Activated CD8-positive, alpha-beta memory T cell treated with anti-CD3 and anti-CD28 coated beads, Interleukin-2, amount 50 U/mL, for 4 hours (primary cell): ENCODE measurements at places on chromosomes 11 and 22.

DNA sequence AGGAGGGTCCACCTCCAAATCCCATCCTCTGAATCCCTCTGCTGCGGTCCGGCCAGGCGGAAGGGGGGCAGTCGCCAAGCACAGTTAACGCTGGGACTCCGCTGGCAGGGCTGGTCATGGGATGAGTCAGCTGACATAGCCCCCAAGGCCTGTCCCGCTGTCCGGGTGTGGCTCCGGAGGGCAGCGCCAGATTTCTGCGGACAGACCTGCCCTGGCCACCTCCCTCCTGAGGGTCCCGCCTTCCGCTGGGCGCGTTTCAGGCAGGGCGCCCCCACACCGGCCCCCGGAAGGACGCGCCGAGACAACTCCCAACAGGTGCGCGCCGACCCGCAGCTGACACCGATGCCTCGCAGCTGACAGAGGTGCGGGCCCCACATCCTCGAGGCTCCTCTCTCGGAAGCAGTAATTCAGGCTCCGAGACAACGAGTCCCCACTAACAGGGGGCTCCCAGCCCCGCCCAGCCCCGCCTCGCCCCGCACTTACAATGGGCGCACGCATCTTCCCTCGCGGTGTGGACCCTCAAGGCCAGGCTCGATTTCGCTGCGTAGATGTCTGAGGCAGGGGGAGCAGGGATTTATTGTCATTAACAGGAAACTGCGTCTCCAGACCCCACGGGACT lies 607 bp downstream of the PLAAT3 start:
- DNase-seq: peak; percentile 42

GRCh38 chr11:16215352-16215751 lies 141.0 kb downstream of the SOX6 start:
- no peak for DNase-seq

- DNase-seq: peak; percentile 35
These were observed 5.1 kb upstream of the MYRF start for GRCh38 chr11:61747192-61747966.

DNA sequence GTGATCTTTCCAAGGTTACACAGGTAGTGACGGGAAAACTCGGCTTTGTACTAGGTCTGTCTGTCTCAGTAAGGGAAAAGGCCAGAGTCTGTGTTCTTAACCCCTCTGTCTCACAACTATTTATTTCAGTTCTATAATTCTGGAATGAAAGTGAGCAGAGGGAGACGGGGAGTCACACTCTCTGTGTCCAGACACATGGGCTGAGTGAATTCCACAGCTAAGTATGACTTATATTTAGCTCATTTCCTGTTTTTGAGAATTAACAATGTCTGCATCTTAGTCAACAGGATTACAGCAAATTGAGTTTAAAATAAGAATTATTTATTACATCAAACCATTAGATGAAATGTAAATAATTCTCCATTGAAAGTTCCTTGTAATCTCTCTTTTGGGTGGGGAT lies 62.5 kb upstream of the OR4B1 start:
- no peak for DNase-seq

GRCh38 chr11:76318744-76319384 lies 62.1 kb downstream of the THAP12 start:
- DNase-seq: peak; percentile 88

DNA sequence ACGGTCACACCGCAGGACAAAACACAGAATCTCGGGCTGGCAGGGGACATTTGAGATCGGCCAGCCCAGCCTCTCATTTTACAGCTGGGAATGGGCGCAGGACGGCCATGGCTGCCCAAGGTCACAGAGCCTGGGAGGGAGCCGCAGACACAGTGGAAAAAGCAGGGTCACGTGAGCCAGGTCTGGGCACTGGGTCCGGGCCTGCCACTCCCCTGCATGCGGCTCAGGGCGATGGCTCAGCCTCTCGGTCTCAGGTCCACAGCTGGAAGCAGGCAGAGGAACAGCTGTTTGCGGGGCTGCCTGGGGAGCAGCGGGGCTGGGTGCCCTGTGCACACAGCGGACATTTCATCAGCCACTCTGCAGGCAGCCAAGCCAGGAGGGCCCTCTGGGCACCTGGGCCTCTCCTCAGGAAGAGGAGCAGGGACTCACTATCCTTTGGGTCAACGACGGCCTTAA lies 10.4 kb upstream of the PPARA start:
- DNase-seq: no peak

DNA sequence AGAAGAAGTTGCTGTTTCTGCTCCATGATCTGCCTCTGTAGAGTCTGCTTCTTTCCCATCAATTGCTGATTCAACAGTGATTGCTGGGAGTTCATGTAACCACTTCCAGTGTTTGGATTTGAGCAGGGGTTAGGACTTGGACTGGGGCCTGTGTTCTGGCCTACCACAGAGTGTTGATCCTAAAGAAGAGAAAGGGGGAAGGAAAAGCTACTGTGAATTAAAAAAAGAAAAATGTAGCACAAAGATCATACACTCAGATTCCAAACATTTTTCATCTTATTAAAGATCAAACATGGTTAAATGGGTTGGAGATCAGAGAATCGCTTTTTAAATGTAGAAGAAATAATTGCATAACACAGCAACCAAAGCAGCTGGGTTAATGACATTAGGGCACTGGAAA lies 67.6 kb upstream of the MTMR2 start:
- no peak for DNase-seq

DNA sequence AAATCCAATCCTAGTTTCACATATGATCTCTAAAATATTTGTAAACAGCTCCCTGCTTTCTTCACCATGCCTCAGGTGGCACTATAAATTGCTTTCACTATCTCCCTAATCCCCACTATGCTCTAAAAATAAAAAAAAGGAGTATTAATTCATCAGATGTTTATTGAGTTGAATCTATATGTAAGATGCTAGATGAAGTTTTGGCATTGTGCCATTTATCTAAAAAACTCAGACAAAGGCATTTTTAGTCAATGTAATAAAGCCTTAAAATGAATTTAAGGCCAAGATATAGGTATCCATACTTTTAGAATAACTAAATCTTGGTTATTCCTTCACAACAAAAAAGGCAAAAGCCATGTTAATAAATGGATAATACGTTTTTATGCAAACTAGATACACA lies 373.9 kb downstream of the ETS1 start:
- DNase-seq: no peak

DNA sequence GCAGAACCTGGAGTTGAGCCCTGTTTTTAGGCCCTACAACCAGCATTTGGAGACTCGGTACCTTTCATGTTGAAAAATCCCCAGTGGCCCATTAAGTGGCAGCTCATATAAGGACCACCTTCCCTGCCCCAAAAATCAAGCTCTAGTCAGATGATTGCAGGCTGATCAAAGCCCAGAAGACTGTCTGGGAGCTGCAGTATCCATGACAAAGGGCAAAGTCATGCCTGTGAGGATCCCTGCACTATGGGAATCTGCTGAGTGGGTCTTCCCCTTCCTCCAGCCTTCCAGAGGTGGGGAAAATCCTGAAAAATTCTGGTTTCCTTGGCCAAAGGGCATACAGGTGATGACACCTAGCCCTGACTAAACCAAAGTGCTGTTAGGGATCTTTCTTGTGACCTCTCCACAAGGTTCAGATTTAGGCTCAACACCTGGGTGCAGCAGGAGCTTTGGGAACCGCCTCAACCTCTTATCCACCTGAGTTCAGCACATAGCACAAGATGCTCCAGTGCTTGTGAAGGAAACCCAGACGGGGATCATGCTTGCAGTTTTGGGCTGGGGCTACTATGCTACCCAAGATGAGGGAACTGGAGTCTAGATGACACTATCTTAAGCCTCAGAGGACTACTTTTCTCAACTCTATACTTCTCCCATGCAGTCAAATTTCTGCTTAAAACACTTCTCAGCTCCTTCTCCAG lies 1.2 kb upstream of the TRIM3 start:
- DNase-seq: no peak
